ENCODE measurements at places on chromosomes 16 and 17. TPM values are rescaled to one million over a fixed set of nuclear protein-coding genes. Genes with fewer than 3 reads are reported as not detected.

Gene ITGAD
- total RNA-seq: 0.65 TPM

Gene CCDC40
- total RNA-seq: 5.4 TPM

Gene ZNF213
- 4.8 TPM for total RNA-seq

Gene XYLT1
- 26.4 TPM for total RNA-seq

Gene CMTM2
- total RNA-seq: not detected

Gene OR2C1
- not detected for total RNA-seq

Gene CLEC16A
- total RNA-seq: 20.2 TPM

Gene CPHXL
- total RNA-seq: not detected

Gene GID4
- 18.0 TPM for total RNA-seq

Gene CTRB2
- not detected for total RNA-seq

Gene FAM20A
- 10.9 TPM for total RNA-seq

Gene SOCS7
- total RNA-seq: 9.7 TPM

Gene MT1F
- total RNA-seq: 55.1 TPM

Measured in subcutaneous adipose tissue (tissue), 4 donors.